ENCODE measurements at places on chromosomes 1 and 21.

DNA sequence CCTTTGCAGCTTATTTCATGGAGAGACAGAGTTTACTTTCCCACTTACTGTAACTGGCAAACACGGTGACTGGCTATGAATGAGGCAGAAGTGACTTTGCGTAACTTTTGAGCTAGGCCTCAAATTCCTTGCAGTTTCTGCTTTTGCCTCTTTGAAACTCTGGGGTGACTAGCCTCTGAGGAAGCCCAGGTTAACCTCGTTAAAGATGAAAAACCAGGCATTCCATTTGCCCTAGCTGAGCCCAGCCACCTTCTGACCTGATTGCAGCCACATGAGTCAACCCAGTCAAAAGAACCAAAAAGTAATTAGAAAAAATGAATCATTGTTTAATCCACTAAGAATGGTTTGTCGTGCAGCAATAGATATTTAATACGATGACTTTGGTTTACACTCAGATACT is 20.4 kb downstream of the PRMT6 start:
- no peak for DNase-seq

- DNase-seq = no peak
Observed at GRCh38 chr1:72119491-72119890, 162.8 kb downstream of the NEGR1 start.

GRCh38 chr1:213394837-213395236 is 343.8 kb downstream of the RPS6KC1 start:
- no peak for DNase-seq

DNA sequence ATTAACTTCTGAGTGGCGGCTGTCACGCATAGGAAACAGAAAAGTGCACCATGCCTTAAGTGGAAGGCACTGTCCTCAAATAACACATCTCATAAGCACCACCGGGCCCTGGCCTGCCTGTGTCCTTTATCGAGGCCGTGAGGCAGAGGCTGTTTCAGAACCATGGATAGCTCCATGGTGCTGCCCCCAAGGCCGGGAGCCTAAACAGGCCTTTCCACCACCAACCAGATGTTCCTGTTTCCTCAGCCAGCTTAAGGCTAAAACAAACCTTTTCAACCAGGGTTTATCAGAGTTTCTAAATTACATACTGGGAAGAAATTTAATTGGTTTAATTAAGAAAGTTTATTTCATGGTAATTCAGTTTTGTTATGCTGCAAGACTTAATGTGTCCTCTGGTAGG is 114.4 kb downstream of the DMRTA2 start:
- DNase-seq = no peak

Data from tibial nerve (tissue), 4 donors.